ENCODE measurements at places on chromosomes 4 and X.

DNA sequence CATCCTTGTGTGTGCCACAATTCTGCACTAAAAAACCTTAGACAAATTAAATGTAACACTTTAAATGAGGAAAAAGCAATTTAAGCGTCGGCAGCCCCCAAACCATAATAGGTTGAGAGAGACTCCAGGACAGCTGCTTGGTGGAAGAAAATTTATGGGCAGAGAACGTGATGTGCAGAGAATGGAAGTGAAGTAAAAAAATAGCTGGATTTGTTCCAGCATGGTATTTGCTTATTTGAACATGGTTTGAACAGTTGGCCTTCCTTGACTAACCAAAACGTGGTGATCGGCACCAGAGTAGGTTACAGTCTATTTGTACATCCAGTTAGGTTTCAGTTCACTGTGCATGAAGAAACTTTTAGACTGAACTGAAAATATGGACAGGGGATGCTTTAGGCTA is 343.0 kb upstream of the CPEB2 start:
- DNase-seq, result no peak

DNA sequence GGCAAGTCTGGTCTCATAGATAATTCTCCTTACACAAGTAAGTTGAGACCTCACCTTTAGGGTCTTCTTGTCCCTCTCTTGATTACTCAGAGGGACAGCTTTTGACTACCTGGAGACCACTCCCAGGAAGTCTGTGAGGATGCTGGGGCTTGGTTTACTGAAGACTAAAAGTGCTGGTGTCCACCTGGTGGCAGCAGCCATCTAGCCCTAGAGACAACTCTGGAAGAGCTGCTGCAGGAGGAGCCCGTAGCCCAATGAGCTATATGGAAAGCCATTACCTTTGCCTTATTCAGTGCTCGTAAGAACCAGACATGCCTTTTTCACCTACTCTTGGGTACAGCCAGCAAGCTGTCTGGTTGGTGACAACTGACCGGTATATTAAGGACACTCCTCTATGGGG is 7.3 kb downstream of the FGFBP2 start:
- DNase-seq, result no peak

- DNase-seq, result no peak
Observed at GRCh38 chr4:124658795-124659194, 53.7 kb downstream of the ANKRD50 start.

DNA sequence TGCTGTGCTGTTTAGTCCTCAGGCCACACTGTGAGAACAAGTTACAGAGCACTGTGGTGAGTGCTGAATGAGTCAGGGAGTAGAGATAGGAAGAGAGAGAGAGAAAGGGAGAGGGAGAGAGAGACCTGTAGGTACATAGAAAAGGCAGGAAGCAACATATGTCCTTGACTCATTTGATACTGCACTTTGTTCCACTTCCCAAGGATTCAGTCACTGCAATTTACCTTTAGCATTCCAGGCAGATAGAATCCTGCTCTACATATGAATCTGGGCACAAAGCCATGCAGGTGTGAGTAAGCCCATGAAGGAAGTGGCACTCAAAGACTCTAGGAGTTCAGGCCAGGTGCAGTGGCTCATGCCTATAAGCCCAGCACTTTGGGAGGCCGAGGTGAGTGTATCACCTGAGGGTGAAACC is 1.0 kb upstream of the DAPP1 start:
- DNase-seq, result no peak

GRCh38 chr4:39043861-39044363 is 11.7 kb upstream of the TMEM156 start:
- DNase-seq, result no peak

- no peak for DNase-seq
Observed at GRCh38 chr4:122666527-122667245, 45.8 kb upstream of the IL21 start.

GRCh38 chr4:3082925-3083515 is 8.5 kb downstream of the HTT start:
- no peak for DNase-seq

GRCh38 chr4:145034727-145035211 is 63.2 kb downstream of the ANAPC10 start:
- no peak for DNase-seq

GRCh38 chrX:152821145-152821765 is 9.3 kb downstream of the CETN2 start:
- peak; percentile 25 for DNase-seq

DNA sequence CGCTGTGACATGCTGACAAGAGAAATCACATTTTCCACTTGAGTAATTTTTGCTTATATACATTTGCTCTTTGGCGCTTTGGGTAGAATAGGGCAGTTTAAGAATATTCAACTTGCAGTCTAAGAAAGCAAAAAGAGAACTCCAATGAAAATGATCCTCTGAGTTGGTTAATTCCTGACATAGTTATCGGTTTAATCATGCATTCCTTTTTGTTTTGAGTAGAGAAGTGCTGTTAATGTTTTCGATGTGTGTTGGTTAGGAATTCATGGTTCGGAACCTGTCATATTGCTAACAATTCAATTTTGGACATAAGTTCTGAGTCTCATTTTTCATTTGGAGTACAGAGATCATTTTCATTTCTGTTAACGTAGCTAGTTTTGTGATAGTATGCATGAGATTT is 700.6 kb upstream of the PITX2 start:
- no peak for DNase-seq

DNA sequence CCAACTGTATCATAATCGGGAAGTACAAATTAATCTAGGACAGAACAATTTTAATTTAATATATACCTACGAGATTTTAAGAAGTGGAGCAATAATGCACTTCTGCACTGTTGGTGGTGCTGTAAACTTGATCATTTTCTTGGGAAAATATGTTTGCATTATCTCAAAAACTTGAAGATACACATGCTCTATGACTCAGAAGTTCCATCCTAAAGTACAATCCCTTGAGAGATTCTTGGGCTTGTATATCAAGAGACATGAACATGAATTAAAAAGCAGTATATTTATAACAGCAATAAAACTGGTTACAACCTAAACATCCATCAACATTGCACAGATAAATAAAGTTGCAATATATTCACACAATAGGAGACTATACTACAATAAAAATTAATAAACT is 168.8 kb downstream of the CLCN4 start:
- DNase-seq, result no peak

- no peak for DNase-seq
Observed at GRCh38 chr4:48854982-48855381, 24.1 kb downstream of the OCIAD1 start.

GRCh38 chr4:76341063-76341462 is 34.5 kb downstream of the STBD1 start:
- no peak for DNase-seq

DNA sequence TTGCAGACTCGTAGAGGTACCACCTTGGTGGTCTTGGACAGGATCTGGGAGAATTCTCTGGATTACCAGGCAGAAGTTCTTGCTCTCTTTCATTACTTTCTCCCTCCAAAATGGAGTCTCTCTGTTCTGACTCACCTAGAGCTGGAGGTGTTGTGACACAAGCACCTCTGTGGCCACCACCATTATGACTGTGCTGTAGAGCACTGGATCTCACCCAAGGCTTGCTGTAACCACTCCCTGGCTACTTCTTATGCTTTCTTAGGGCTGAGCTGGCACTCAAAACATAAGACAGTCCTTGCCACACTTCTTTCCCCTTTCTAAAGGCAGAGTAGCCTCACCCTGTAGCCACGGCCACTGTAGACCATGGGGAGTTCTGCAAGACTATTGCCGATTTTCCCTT is 296.6 kb upstream of the DIPK2B start:
- DNase-seq, result no peak

DNA sequence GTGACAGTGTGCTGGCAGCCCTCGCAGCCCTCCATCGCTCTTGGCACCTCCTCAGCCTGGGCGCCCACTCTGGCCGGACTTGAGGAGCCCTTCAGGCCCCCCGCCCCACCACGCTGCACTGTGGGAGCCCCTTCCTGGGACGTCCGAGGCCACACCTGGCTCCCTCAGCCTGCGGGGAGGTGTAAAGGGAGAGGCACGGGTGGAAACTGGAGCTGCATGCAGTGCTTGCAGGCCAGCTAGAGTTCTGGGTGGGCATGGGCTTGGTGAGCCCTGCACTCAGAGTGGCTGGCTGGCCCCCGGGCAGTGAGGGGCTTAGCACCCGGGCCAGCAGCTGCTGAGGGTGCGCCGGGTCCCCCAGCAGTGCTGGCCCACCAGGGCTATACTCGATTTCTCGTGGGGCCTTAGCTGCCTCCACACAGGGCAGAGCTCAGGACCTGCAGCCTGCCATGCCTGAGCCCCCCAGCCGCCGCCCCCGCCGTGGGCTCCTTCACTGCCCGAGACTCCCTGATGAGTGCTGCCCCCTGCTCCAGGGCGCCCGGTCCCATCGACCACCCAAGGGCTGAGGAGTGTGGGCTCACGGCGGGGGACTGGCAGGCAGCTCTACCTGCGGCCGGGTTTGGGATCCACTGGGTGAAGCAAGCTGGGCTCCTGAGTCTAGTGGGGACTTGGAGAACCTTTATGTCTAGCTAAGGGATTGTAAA is 1672.7 kb upstream of the PCDH7 start:
- no peak for DNase-seq

DNA sequence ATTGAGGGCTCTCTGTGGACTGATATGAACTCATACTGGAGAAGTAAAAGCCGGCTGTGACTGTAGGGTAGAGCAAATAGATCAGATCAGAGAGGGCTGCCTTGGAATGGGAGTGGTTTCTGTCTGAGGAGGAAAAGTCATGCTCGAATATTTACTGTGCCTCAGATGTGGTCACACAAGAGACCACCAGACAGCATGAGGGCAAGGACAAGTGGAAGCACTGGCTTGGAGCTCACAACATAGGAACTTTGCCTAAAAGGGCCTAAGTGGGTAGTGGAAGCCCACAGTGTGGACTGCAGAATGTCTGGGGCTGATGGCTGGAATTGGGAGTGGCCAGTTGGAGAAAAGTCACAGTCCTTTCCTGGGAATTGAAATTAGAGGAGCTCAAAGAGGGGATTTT is 19.8 kb downstream of the GLRB start:
- DNase-seq, result no peak

DNA sequence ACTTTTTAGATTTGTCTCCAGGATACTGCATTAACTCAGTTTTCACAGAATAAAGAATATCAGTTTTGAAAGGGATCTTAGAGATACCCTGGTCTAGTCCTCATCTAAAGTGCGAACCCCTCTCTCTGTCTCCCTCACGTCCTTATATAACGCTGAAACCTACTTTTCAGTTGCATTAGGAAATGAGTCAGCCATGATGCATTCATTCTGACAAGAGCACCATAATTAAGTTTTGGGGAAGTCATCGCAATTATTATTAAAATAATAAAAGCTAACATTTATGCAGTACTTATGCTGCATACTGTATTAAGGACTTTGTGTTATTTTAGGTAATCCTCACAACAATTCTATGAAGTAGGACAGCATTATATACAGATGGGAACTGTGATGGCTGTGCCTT is 116.1 kb downstream of the REELD1 start:
- DNase-seq, result no peak

GRCh38 chr4:155748039-155748438 is 10.8 kb upstream of the GUCY1B1 start:
- DNase-seq, result no peak

GRCh38 chrX:101287402-101287801 is 3.7 kb downstream of the TAF7L start:
- no peak for DNase-seq

DNA sequence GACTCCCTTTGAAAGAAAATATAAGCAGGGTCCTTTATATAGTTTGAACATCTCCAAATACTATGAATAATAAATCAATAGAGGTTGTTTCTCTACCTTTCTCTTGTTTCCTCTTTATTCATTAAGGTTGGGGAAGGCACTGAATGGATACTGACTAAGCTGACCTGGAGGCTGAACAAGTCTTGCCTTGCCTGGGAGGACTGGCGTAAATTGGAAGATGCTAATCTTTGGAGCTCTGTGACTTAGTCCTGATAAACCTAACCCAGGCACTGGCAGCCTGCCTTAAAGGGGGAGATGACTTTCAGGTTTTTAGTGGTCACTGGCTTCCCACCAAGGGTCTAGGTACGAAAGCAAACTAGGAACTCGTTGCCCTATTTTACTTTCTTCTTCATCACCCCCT is 10.5 kb downstream of the CCDC160 start:
- DNase-seq, result no peak

- DNase-seq, result no peak
Observed at GRCh38 chr4:11451716-11452115, 23.0 kb upstream of the HS3ST1 start.

- DNase-seq, result no peak
Observed at GRCh38 chr4:164154416-164154815, 599.5 kb upstream of the SMIM31 start.

- DNase-seq, result no peak
Observed at GRCh38 chr4:185017964-185018772, at the start of gene HELT. Gene HELT, plus strand, starts transcription at chr4:185018490. Its CDS starts 439 bp downstream, at chr4:185018929.

GRCh38 chr4:38076153-38076669 is 116.0 kb downstream of the PTTG2 start:
- no peak for DNase-seq

GRCh38 chr4:8079916-8080753 is 78.5 kb downstream of the ABLIM2 start:
- DNase-seq, result no peak

DNA sequence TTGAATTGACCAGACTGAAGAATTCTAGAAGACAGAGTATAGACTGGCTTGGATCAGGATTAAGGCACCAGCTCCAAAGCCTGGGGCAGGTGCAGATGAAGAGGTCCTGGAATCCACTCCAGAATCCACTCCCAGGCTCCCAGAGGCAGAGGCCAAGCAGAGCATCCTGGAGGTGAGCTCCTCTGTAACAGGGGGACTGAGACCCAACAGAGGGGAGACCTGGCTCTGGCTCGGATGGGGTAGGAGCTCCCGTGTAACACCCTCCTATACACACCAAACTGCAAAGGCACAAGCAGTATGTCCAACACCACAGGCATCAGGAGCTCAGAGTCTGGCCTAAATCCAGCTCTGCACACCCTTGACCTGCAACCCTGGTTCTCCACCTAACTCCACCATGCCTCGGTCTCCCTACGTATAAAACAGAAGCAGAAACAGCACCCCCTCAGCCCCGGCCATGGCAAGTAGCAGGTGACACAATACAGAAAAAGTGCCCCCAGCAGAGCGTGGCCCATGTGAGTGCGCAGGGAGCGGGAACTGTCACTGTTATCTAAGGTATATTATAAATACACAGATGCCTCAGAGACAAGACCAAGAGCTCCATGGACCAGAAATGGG is 14.9 kb downstream of the RNF212 start:
- DNase-seq, result no peak

GRCh38 chrX:132144061-132144460 is 16.2 kb upstream of the FRMD7 start:
- no peak for DNase-seq

DNA sequence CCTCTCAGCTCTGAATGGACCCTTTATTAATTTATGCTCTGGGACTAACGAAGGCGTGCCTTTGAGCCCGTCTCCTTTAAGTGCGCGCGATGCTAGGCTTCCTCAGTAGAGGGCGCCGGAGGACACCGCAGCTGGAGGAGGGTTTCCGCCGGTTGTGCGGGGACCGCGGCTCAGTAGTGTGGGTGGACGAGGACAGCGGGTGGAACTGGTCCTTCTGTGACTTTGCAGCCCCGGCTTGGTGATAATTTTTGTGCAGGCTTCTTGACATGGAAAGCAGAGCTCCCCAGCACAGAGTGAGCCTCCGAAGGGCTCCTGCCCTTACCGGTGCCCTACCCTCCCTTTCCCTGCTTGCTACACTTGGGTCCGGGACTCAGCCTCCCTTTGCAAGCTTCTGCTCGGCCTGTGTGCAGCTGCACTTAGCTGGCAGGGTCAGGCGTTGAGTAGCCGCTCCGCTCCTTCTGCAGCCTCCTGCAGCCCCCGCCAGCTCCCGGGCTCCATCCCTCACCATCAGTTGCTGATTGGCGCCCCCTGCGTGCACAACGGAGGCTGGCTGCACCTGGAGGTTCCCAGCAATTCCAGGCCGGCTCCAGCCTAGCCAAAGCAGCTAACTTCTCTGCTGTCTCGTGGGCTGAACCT is 26.8 kb upstream of the BOD1L1 start:
- peak; percentile 83 for DNase-seq

GRCh38 chr4:148273501-148273986 is 168.7 kb downstream of the NR3C2 start:
- DNase-seq, result no peak

Measured in activated CD4-positive, alpha-beta T cell treated with anti-CD3 and anti-CD28 coated beads, Interleukin-2, amount 50 U/mL, for 48 hours (primary cell).